ENCODE measurements at places on chromosomes 11 and 22.

GRCh38 chr11:122404571-122404970 lies 251.0 kb upstream of the UBASH3B start:
- no peak for DNase-seq

DNA sequence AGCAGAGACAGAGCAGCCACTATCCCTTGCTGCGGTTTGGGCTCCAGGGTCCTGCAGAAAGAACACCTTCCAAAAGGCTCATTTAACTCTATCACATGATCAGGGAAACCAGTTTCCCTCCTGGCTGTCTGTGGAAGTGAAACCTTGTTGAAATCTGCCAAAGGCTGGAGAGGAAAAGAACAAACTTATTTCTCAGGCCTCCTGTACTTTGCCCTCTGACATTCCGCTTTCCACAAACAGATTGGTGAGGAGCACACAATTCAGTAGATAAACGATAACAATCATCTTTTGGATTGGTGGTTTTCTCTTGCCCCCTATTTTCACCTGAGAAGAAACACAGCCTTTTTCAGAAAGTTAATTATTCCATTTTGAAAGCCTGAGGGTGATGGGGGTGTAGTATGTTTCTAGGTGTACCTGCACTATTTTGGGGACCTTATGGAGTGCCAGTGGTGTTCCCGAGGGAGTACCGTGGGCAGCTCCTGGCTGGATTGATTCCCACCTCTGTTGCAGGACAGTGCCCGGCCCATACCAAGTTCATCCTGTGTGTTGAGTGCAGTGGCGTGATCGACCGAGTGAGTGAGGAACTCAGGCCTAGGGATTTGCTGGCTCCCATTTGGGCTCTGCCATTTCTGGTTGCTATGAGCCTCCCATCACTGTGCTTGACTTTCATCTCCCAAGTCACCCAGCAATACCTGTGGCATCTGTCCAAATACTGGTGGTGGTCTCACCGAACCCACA lies 102.0 kb downstream of the TBC1D22A start:
- no peak for DNase-seq

GRCh38 chr11:36868380-36868779 lies 270.3 kb upstream of the RAG2 start:
- no peak for DNase-seq

DNA sequence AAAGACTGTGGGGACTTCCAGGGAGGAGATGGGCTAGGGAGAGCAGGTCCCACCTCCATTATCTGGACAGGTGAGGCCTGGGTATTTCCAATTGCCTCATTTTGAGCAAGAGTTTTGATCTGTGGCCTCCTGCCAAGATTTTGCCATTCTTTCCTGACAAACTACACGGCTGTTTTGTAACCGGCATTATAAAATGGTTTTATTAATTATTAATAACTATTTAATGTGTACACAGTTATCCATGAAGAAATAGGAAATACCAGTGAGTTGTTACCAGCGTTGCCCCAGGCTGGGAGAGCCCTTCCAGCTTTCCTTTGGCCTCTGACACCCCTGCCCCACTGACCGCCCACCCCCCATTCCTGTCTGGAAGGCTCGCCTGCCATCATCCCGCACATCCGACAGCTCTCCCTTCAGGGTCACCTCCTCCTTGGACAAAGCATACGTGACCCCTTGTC lies 14.9 kb upstream of the SEC14L3 start:
- DNase-seq: no peak

- DNase-seq: peak; percentile 77
Observed at GRCh38 chr11:128195057-128195751, 392.2 kb downstream of the ETS1 start.

GRCh38 chr11:16897470-16898061 lies 116.6 kb downstream of the PLEKHA7 start:
- no peak for DNase-seq

DNA sequence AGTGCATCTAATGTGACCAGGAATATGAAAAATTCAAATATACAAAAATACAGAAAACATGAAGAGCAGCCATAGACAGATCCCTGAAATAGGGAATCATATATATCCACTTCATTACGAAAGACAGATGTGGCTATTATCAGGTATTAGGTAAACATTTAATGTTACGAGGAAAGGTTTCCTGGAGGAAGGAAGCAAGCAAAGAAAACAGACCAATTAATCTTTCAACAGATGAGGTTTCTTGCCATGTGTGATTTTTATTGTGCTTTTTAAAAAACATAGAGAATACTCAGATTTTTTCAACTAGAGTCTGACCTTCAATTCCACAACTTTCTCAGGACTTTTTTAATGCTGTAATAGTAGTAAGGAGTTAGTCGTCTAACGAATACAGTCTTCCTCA lies 24.3 kb upstream of the GAB2 start:
- DNase-seq: no peak

GRCh38 chr22:45164270-45165088 lies 754 bp downstream of the NUP50 start:
- peak; percentile 54 for DNase-seq

DNA sequence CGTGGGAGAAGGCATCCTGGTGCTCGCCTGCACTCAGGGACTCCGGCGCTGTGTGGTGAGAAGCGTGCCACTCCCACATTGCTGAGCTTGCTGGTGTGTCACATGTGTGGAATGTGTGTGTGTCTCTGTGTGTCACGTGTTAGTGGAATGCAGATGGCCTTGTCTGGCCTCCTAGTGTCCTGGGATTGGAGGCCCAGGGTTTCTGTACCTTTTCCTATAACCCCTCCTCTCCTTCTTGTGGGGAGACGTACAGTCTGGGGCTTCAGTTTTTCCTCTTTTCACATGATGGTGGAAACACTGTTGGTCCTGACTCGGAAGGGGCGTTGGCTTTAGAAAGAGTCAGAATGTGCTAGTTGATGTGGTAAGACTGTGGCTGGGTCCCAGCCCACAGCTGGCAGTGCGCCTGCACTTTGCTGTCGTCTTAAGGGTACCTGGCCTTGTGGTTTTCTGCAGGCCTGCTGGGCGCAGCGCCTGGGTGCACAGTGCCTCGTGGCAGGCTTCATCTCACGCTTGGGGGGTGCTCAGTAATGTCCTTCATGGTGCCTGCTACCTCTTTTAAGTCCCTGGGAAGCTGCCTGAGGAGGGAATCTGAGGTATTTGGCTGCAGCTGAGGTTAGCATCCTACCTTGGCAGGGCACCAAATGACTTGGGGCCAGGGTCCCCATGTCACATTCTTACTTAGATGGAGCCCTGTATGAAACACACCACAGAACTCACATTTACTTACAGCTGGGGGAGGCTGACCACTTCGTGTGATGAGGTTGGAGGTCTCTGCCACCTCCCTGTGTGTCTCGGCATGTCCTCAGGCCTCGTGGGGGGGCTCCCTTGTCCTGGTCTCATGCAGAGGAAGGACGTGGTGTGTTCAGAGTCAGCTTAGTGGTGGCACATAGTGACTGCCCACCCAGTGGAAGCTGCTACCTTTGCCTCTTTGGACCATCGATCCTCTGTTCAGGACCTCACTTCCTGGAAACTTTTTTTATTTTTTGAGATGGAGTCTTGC lies 61.9 kb downstream of the MED15 start:
- no peak for DNase-seq

DNA sequence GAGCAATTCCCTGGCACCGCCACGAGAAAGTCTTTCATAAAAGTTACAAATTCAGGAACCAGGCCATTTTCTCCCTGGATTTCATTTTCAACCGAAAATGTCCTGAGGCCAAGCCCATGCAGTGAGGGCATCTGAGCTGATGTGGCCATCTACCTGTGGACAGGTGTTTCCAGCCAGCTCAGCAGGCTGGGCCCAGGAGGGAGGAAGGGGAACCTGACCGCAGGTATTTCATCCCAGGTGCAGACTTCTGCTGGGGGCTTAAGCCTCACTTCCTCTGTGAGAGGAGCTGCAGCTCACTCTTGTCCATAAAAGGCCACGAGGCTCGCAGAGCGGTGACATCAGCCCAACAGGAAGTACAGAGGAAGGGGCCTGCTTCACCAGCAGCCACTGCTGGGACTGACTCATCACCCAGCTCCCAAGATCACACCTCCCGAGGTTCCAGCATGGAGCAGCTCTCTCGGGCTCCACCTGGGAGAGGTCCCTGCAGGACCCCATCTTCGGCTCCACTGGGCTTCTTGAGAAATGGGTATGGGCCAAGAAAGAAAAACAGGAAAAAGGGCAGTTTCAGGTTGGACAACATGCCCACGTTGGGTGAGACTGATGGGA lies 56.4 kb downstream of the MYH9 start:
- peak; percentile 94 for DNase-seq

DNA sequence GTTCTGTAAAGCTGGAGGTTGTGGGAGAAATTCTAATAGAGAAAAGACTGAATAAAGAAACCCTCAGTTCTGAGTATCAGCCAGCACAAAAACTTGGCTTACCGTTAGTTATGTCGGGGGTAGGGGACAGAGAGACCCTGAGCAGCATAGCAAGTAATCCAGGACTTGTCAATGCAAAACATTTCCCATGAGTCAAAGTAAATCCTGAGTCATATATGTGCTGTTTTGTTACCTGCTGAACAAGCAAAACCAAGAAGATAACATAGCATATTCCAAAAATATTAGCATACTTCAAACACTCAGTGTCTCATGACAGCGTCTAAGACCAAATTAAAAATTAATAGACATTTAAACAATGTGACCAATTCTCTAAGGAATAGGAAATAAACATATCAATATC lies 75.1 kb upstream of the LUZP2 start:
- no peak for DNase-seq

GRCh38 chr11:67392183-67392715 lies 463 bp downstream of the RAD9A start:
- no peak for DNase-seq

DNA sequence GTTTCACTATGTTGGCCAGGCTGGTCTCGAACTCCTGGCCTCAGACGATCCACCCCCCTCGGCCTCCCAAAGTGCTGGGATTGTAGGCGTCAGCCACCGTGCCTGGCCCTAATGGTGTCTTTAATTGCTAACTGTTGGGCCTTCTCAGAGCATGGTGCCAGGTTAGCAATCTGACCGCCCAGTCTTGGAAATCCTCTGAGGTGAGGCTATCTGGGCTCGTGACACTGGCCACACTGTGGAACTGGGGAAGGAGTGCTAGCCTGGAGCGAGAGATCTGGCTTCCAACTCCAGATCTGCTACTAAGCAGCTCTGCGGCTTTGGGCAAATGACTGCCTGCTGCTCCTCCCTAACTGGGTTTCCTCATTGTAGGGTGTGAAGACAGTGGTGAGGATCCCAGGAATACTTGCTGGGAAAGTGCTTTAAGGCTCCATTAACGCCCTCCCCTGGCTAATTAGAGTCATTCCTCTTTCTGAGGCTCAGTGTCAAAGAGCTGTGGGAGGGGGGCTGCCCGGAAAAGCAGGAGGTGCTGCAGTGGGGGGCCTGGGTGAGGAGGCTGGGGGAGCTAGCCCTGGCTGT lies 35.4 kb downstream of the CHRDL2 start:
- no peak for DNase-seq

- DNase-seq: peak; percentile 81
Observed at GRCh38 chr11:57395905-57396623, 5.6 kb upstream of the PRG2 start.

- no peak for DNase-seq
Observed at GRCh38 chr11:77191429-77191822, 63.4 kb downstream of the MYO7A start.

DNA sequence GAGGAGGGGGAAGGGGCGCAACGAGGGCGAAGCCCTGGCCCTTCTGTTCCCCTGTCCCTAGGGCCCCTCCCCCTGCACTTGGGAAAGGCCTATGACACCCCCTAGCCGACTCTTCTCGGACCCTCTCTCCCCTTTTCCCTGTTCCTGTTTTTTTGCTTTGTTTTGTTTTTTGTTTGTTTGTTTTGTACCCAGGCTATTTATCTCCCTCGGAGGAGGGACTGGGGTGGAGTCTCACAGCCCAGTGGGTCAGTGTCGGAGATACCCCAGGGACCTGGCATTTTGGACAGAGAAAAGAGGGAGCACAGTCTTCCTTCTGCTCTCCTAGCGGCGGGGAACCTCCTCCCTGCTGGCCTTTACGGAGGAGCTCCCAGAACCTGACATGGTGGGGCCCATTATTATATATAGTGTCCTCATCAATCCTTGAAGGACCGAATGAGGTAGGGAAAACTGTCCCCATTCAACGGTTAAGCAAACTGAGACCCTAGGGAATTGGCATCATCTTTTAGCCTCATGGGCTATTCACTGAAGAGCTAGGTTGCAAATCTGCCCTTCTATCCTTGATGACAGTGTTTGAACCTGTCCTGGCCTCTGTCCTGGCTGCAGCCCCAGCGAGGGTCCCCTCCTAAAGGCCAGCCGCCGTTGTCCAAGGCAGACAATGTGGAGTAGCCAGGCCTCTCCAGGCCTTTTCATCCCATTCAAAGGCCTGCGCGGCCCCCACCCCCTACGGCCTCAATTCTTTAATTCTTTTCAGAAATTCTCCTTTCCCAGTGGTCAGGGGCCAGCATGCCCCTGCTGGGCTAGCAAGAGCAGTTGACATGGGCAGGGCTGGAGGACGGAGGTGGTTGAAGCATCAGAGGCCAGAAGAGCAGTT lies 911 bp downstream of the EMID1 start:
- no peak for DNase-seq

GRCh38 chr11:45369313-45369712 lies 83.2 kb upstream of the SYT13 start:
- no peak for DNase-seq

GRCh38 chr22:27420817-27421361 lies 380.7 kb downstream of the MN1 start:
- DNase-seq: no peak

DNA sequence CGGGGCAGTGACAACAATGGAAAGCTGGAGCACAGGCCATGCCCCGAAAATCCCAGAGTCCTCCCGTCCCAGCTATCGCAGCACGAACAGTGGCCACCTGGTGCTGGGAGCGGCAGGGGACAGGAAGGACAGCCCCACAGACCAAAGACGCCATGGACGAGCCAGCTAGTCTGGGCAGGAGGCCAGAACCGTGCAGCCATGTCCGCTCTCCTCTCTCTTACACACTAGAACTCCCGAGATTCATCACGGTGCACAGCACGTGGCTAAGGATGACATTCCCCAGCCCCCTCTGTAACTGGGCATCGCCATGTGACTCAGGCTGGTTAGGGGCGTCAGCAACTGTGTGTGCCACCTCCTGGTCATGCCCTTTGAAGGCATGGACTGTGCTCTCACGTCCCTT lies 4.6 kb downstream of the CDPF1 start:
- no peak for DNase-seq

GRCh38 chr22:50630376-50630775 lies 2.4 kb upstream of the ARSA start:
- DNase-seq: no peak

GRCh38 chr11:81494431-81494830 lies 1239.2 kb downstream of the FAM181B start:
- DNase-seq: no peak

Data from NB4 (cell line).